ENCODE measurements at places on chromosomes 3 and 15.

DNA sequence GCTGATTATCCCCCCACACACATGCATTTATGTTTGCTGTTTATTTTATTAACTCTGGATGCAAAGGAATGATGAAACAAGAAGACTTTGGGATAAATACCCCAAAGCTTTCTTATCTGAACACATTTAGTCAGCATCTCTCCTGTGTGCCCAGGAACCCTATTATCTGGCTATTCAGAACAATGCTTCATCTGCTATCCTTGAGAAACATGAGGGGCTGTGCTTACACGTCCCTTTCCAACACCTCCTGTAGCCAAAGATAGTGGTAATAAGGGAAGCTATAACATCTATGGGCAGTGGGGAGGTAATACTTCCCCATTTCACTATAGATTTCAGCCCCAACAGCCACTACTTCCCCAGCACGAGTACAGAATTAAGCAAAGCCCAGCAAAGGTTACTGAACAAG lies 94.7 kb downstream of the SSR3 start:
- no peak for DNase-seq

DNA sequence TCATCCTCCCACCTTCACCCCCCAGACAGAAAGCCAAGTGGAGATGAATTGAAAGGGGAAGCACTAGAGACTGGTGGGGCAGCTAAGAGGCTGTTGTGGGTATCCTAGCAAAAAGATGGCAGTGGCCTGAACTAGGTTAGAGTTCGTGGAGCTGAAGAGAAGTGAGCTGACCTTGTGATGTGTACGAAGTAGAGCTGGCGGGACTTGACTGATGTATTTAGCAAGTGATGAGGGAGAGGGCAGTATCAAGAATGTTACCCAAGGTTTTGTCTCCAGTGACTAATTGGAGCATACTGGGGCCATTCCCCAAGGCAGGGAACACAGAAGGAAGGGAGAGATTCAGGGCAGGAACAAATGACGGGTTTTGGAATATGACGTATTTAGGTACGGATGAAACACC lies 50.0 kb upstream of the CP start:
- DNase-seq: no peak

- no peak for DNase-seq
These were observed 292.8 kb downstream of the TBL1XR1 start for GRCh38 chr3:176904506-176904905.

DNA sequence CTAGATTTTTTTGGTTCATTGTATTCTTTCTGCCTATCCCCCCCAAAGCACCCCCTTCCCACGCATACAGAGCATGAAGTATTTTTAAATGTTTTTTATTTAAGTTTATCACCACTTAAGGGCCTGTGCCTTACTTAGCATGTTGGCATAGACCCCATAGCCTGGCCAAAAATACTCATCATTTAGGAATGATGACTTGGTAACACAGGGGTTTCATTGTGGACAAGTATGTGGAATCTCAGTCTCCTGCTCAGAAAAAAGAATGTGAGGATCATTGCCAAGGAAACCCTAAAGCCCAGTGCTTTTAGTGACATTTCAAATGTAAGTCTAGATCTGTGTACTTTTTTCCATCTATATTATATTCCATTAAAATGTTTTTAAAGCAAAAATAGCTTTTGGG lies 146.3 kb downstream of the ALCAM start:
- no peak for DNase-seq

DNA sequence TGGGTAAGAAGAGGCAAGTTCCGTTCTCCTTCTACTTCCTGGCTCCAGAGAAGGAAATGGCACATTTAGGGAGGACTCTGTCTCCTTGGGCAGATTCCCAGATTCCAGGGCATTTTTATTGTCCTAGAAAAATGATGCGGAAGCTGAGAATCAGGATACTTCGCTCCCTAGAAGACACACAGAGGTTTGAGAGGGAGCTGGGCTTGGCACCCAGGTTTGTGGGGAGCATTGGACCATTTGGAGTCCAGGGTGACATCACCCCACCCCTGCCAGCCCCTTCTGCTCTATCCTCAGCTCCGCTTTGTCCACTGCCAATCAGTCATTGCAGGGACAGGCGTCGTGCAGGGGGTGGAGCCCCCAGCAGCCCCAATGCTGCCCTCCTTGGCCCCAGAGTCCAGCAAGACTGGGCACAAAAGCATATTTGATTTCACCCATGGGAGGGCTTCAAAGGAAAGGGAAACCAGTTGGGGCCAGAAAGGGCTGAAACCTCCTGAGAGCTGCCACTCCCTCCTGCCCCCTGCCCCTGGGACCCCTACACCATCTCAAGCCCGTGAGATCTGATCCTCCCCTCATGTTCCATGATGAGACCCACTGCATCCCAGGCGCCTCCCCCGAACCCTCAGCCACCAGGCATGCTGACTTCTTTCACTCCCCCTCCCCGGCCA lies 129.8 kb upstream of the MEF2A start:
- DNase-seq: no peak

GRCh38 chr3:123773681-123774431 lies 110.3 kb downstream of the MYLK start:
- DNase-seq: no peak

DNA sequence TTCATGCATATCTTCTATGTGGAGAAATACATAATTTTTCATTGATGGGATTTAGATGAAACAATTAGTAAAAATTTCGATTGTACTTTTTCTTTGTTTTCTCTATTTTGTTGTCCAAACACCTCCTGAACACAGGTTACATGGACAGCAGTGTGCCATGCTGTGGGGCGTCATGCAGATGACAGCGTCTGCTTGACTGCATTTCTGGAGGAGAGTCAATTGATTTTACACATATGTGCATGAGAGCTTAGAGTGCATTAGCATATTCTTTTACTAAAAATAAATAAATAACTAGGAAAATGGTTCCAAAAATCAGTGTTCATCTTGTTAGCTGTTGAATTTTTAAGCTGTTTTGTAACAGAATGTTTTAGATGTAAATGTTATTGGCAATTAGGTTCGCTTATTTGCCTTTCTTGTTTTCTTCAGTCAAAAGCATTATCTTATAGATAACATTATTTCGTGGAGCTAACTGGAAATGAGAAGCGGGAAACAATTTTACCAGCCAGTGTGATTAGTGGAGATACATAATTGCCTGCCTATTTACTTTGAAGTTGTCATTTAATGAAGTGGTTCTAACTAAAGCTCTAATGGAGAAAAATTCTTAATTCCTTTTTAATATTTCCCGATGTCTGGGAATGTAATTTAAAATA lies 82.7 kb upstream of the VGLL3 start:
- no peak for DNase-seq

DNA sequence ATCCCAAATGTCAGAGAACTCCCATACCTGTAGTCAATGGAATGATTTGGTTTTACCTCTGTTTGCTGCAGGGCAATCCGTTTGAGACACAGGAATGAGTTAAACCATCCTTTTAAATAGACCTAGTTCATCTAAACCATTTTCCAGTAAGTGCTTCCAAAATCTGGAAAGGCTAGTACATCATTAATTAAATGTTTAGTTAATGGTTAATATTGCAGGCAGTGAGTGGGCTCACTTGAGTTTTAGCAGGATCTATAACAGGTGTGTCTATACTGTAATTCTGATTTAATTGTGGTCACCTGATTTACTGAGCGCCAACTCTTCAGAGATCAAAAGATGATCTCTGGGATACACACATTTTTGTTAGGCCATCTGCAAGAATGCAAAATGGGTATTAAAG lies 353.9 kb upstream of the ROPN1 start:
- no peak for DNase-seq

GRCh38 chr15:89714775-89715174 lies 24.2 kb downstream of the WDR93 start:
- no peak for DNase-seq

- no peak for DNase-seq
These were observed 77.0 kb downstream of the CCK start for GRCh38 chr3:42189001-42189460.

DNA sequence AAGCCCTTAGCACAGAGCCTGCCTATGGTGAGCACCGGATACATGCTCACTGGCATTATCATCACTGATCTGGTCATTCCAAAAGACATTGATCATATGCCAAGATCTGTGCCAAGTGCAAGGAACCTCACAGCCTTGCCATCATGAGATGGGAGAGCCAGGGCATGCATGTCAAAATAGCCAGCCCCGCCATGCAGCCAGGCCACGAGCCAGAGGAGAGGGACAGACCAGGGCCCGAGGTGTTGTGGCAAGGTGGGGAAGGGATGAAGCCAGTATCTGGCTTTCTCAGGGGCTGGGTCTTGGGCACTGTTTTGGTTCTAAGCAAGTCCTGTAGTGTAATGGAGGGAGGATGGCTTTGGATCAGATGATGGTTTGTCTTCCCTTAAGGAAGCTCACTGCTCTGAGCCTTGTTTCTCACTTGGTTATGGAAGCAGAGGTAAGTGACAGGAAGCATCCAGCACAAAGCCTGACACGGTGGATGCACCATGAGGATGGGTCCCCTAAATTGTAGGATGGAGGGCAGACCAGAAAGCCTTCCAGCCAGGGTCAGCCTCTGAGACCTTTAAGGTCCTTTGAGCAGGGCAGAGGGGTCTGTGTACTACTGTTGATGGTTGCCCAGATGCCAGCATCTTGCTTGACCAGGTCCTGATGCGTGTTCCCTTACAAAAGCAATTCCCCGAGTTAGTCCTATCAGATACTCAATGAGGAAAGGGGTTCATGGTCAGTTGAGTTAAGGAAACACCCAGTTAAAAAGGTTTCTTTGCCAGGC lies 247.7 kb upstream of the TLE3 start:
- no peak for DNase-seq

GRCh38 chr3:159806412-159806811 lies 182.2 kb upstream of the IL12A start:
- no peak for DNase-seq

- DNase-seq: no peak
These were observed 476.3 kb downstream of the EPHB1 start for GRCh38 chr3:135271177-135272025.

GRCh38 chr15:41944313-41944940 lies 27.9 kb downstream of the EHD4 start:
- no peak for DNase-seq

GRCh38 chr15:39340903-39341645 lies 239.8 kb upstream of the THBS1 start:
- DNase-seq: no peak

GRCh38 chr15:69328739-69329138 lies 30.0 kb downstream of the PAQR5 start:
- no peak for DNase-seq

- no peak for DNase-seq
These were observed 282.3 kb upstream of the TBC1D5 start for GRCh38 chr3:18024715-18025114.

DNA sequence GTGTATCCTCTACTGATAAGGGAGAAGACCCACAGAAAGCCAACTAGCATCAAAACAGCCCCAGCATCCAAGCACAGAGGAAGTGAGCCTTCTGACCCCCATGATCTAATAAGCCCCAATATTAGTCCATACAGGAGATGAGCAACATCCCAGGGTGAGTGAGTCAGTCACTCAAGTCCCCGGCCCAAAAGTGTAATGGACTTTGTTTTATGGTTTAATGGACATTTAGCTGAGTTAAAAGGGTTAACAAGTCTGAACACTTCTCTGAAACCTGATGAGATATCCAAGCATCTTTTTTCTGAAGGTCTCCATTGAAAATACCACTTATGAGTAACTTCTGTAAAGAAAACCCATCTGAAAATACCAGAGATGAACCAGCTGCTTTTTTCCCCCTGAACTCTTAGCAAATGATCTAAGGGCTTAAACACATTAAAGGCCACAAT lies 115.6 kb downstream of the GREM1 start:
- no peak for DNase-seq

- no peak for DNase-seq
These were observed 24.6 kb upstream of the SLC6A6 start for GRCh38 chr3:14377838-14378169.

DNA sequence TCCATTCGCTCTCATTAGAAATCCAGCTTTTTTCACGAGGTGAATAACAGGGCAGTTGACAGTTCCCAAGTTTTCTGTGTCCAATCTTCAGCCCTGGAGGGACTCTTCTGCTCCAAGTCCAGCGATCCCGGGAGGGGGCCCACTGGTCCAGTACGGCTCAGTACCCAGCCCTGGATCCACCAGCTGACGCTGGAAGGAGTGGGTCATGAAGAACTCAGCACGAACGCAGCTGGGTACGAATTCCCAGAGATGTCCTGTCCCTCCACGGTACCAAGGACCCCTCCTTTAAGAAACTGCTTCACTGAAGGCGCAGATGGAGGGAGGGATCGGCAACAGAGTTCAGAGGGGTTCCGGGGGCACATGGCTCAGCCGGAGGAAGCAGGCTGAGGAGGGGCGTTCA lies 16.5 kb upstream of the CLK3 start:
- DNase-seq: no peak

GRCh38 chr3:71258526-71258925 lies 325.0 kb downstream of the FOXP1 start:
- no peak for DNase-seq

DNA sequence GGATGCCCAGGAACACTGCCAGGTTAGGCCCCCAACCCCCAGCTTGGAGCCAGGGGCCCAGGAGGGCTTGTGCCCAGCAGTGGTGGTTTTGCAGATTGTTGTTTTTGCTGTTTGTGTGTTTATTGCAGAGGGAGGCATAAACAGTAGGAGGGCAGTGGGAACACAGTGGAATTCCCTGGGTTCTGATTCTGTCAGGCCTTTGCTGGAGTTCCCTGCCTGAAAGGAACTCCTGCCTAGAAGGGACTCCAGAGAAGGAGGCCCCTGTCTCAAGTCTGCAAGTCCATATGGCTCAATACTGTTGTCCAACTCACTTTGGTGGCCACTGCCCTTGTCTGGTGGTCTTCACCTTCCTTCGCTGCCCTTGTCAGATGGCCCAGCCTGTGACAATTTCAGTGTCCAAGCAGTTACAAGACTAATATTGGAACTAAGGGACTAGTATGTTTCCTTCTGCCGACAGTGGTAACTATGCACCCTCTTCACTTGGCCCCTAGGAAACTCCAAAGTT lies 47.4 kb upstream of the RAB6B start:
- DNase-seq: no peak

GRCh38 chr3:78717041-78717440 lies 1050.8 kb downstream of the ROBO1 start:
- DNase-seq: no peak

DNA sequence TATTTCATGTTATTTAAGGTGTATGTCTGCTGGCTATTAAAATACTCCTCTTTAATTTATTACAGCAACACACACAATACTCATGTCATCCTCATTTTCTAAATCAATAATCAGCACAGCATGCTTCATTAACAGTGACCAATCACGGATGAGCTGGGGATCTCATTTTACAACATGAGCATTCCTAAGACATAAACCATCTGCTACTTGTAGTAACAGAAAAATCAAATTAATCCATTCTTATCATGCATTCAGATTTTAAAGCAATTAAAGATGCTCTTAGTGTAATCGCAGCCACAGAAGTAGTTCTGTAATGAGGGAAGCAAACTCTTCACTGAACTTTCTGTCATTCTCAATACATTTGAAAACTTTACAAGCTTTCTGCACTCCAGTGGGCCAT lies 191.1 kb downstream of the TBC1D5 start:
- DNase-seq: no peak

- DNase-seq: no peak
These were observed 132.5 kb downstream of the FOXP1 start for GRCh38 chr3:71451060-71451459.

- DNase-seq: no peak
These were observed at the start of gene ATP13A5 for GRCh38 chr3:193378706-193379105. Gene ATP13A5, minus strand, starts transcription at chr3:193378753. Its CDS starts 28 bp downstream, at chr3:193378725.

Measured in G401 (cell line).